Stomach (tissue), 19 donors: ENCODE measurements at places on chromosomes 6 and 20. TPM values are rescaled to one million over a fixed set of nuclear protein-coding genes. Genes with fewer than 3 reads are reported as not detected.

DNA sequence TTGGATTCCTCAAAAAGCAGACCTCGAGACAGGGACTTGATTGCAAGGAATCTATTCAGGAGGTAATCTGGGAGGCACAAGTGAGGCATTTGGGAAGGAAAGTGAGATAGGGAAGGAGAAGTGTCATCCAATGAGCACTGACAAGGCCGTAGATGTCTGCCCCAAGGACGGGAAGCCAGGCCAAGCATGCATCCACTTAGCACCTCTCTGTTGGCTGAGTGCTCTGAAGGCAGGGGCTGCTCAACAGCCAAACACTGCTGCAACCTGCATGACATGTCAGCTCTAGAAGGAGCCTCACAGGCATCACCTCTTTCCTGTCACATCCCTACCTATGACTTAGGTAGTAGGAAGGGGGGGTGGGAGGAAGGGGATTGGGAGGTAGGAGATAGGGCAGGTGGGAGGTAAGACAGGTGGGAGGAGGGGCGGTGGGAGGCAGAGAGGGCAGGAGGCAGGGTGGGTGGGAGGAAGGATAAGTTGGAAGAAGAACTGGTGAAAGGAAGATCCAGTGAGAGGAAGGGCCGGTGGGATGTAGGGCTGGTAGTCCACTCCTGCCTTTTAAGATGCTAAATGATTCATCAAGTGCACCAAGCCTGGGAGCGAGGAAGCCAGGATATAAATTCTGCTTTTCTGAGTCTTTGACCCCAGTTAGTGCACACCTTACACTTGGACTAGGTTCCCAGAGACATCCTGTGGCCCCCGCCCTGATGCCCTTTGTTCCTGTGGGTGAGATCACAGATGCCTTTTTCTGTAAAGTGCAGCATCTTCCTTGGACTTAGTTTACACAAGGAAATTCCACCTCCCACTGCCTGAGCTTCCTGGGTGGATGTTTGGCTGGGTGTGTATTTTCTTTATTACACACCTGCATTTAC lies 83.8 kb upstream of the NXT1 start:
- DNase-seq: no peak

GRCh38 chr6:115733426-115733825 lies 327.3 kb downstream of the FRK start:
- DNase-seq: no peak

BTNL2 gene
- not detected for polyA plus RNA-seq

DNA sequence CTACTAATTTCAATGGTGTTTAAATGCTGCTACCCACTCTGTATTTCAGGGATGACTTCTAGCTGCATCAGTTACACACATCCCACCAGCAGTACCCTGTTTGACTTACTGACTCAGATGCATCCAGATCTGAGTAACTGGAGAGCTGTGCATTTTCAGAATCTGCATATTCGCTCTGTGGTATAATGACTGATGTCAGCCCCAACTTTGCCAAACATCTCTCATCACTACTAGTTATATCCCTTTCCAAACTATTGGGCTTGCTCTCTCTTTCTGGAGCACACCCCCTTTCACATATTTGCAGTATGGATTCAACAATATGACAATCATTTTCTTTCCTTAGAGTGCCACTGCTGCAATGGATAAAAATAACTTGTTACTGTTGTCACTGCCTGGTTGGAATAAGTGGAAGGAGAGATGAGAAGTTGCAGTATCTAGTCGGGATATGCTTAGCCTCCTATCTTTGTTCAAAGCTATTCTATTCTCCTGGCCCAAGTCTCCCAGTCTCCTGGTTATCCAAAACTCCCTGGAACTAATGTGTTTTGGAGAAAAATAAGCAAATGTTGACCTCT lies 3.3 kb upstream of the RSPO3 start:
- peak; percentile 11 for DNase-seq

SAYSD1 gene
- 8.9 TPM for polyA plus RNA-seq
